ENCODE measurements at places on chromosomes 2 and 18.
A peak's percentile ranks its signal among the peaks of the same experiment; 100 is the strongest.

- DNase-seq, result no peak
Measured at GRCh38 chr2:191728750-191729624, 51.1 kb downstream of the NABP1 start.

- no peak for DNase-seq
Measured at GRCh38 chr2:178858896-178859625, 51.8 kb upstream of the TTN start.

DNA sequence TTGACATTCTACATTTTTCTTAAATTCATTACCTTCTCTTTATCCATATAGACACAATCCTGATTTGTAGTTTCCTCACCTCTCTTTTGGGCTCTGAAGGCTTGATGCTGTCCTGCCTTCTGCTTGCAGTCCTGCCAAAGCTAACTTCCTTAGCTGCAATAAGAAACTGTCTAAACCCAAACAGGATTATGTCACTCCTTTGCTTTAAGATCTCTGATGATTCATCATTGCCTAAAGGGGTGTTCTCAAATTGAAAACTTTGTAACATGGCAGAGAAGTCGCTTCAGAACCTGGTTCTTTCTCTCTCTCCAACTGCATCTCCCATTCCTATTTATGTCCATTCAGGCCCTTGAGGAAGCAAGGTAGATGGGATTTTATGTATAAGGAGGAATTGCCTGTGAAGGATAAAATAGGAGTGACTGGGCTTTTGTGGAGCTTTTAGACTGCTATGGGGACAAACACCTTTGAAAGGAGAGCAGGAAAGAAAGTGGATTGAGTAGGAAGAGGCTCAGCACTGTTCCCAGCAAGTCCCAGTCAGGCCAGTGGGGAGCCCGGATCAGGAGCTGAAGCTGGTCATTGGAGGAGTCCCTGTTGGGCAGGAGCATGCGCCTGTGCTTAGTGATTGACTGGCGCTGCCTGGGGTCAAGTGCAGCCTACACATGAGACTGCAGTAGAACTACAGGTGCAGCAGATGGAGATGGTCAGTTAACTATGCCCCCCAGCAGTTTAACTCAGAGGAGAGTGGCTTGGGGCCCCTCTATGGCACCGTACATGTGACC is 390.6 kb downstream of the CTNNA2 start:
- no peak for DNase-seq

- no peak for DNase-seq
Measured at GRCh38 chr2:45974762-45975408, 322.3 kb upstream of the EPAS1 start.

DNA sequence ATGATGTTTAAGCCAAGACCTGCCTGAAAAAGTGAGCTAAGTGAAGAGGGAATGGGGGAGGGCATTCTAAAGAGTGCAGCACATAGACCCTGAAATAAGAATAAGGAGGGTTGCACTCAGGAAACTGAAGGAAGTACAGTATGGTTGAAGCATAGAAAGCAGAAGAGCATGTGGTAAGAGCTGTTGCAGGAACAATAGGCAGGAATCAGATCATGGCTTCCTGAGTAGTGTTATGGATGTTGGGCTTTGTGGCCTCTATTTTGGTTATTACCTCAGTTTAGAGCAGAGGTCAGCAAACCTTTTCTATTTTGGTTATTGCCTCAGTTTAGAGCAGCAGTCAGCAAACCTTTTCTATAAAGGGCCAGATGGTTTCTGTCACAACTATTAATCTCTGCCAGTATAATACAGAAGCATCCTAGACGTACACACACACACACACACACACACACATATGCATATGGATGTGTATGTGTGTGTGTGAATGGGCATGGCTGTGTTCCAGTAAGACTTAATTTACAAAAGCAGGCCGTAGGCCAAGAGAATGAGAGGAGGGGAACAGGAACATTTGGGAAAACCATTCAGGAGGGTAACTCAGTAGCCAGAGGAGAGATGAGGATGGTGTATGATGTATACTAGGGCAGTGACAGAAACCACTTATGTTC is 91.1 kb upstream of the MYO3B start:
- DNase-seq, result no peak

DNA sequence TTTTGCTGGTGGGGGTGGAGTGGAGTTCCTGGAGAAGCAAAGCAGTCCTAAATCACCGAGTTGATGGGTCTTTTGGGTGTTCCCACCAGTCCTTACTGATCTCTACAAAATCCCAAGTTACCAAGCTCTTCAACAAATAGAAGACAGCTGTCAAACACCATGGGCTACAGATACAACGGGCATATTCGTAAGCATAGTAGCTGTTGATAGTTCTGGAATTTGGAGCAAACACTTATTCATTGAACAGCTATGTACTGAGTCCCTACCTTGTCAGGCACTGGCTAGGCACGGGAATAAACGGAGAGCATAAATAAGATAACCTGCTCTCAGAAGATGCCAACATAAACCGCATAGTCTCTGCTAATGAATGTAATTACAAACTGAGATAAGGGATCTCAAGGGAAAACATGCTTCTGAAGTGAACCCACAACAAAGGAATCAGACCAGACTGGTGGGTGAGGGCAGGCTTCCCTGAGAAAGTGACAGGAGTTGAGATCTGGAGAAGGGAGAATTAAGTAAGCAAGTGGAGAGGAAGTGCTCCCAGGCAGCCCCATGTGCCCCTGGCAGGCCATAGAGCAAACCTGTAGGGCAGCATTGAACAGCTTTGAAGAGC is 947 bp upstream of the ANKRD44 start:
- DNase-seq, result peak; percentile 71

- DNase-seq, result no peak
Measured at GRCh38 chr2:192183296-192183695, 11.4 kb downstream of the TMEFF2 start.

Data from SK-N-DZ (cell line).